ENCODE measurements at places on chromosomes 7 and 10. TPM values are rescaled to one million over a fixed set of nuclear protein-coding genes. Genes with fewer than 3 reads are reported as not detected.

GRCh38 chr10:75987616-75988015, 556.2 kb downstream of the LRMDA start:
- no peak overlapping the region for H3K27ac ChIP-seq
- no peaks in the 10 kb centered on the region for H3K36me3 ChIP-seq
- H3K27me3 ChIP-seq = no peaks in the 10 kb centered on the region
- H3K4me1 ChIP-seq = peaks cover 5% of the 10 kb centered on the region
- peak; percentile 76 for DNase-seq

The DENND11 gene
- 7.6 TPM for total RNA-seq

The RBP4 gene
- 2.1 TPM for total RNA-seq

The WNT16 gene
- 0.29 TPM for total RNA-seq

- peak overlapping the region; percentile 40 for H3K27ac ChIP-seq
- H3K4me1 ChIP-seq = peaks cover 59% of the 10 kb centered on the region
- no peak overlapping the region for H3K4me3 ChIP-seq
- H3K27me3 ChIP-seq = no peaks in the 10 kb centered on the region
These were observed 72.4 kb upstream of the LOXL4 start for GRCh38 chr10:98340261-98340939.

DNA sequence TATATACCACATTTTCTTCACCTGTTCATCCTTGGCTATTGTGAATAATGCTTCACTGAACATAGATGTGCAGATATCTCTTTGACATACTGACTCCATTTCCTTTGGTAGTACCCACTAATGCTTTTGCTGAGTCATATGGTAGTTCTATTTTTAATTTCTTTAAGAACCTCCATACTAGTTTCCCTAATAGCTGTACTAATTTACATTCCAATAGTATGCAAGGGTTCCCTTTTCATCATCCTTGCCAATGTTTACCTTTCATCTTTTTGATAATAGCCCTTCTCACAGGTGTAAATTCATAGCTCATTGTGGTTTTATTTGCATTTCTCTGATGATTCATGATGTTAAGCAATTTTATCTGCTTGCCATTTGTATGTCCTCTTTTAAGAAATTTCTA, 159.9 kb downstream of the CALCR start:
- no peak for DNase-seq
- no peaks in the 10 kb centered on the region for H3K4me1 ChIP-seq
- no peaks in the 10 kb centered on the region for H3K27me3 ChIP-seq
- H3K36me3 ChIP-seq = no peaks in the 10 kb centered on the region
- no peak overlapping the region for H3K27ac ChIP-seq
- no peak overlapping the region for H3K4me3 ChIP-seq

DNA sequence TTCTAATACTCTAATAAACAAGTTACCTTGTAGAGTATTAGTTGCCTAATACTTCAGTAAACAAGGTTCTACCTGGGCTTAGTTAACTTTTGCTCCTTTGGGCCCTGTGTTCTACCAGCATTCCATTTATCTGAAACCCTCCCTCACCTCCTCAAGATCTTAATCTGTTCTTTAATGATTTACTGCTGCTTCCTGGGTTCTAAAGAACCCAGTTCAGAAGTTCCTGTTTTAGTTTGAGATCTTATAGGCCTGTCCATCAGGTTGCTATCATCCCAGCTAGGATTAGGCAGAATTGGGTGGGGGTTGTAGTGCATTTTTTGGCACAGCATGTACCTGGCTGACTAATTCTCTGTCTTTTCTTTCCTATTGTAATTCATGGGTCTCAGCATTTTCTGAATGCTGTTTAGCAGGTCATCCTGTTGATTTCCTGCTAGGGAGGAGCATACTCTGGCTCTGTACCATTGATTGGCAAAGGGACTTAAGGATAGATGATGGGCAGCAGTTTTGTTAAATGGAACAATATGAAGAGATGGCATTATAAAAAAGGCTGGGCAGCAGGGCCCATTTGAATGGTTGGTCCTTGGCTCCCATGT, 53.7 kb upstream of the TMEM248 start:
- no peaks in the 10 kb centered on the region for H3K36me3 ChIP-seq
- H3K27ac ChIP-seq = no peak overlapping the region
- no peaks in the 10 kb centered on the region for H3K27me3 ChIP-seq
- H3K4me3 ChIP-seq = no peak overlapping the region
- H3K4me1 ChIP-seq = no peaks in the 10 kb centered on the region

GRCh38 chr7:20140291-20141001, 76.7 kb downstream of the MACC1 start:
- no peak for DNase-seq
- H3K27me3 ChIP-seq = no peaks in the 10 kb centered on the region
- H3K4me3 ChIP-seq = no peak overlapping the region
- H3K36me3 ChIP-seq = no peaks in the 10 kb centered on the region
- peaks cover 2% of the 10 kb centered on the region for H3K4me1 ChIP-seq

- H3K27ac ChIP-seq = no peak overlapping the region
- no peak overlapping the region for H3K4me3 ChIP-seq
- H3K36me3 ChIP-seq = no peaks in the 10 kb centered on the region
These were observed 424.0 kb downstream of the EXOC4 start for GRCh38 chr7:133676805-133677370.

The CALML5 gene
- not detected for total RNA-seq

- peaks cover 6% of the 10 kb centered on the region for H3K4me1 ChIP-seq
- H3K27ac ChIP-seq = no peak overlapping the region
- no peak overlapping the region for H3K4me3 ChIP-seq
- H3K36me3 ChIP-seq = no peaks in the 10 kb centered on the region
These were observed 295.9 kb upstream of the ZNF32 start for GRCh38 chr10:43944381-43945093.

- H3K36me3 ChIP-seq = no peaks in the 10 kb centered on the region
- no peak for DNase-seq
- H3K27ac ChIP-seq = no peak overlapping the region
- H3K4me1 ChIP-seq = peaks cover 11% of the 10 kb centered on the region
These were observed 589 bp downstream of the ZNF488 start for GRCh38 chr10:47383261-47384147.

DNA sequence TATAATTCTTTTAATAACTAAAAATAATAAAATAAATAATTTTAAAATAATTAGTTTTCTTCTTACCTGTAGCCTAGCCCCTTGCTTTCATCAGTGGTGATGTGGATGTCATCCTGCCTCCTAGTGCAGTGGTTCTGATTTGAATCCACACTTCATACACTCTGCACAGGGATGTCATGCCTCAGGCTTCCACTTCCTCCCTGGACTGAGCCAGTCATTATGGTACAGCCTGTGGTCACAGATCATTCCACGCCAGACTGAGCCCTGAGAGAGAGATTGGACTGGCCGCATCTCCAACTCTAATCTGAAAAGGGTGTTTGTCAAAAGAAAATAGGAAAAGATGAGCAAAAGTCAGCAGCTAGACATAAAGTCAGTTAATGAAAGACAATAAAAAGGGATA, 436.2 kb upstream of the IGFBP3 start:
- DNase-seq = peak; percentile 32
- H3K36me3 ChIP-seq = no peaks in the 10 kb centered on the region
- H3K27me3 ChIP-seq = no peaks in the 10 kb centered on the region
- H3K4me3 ChIP-seq = no peak overlapping the region
- peaks cover under 1% of the 10 kb centered on the region for H3K4me1 ChIP-seq

The SFMBT2 gene
- under 0.01 TPM for total RNA-seq

GRCh38 chr7:129168231-129169021, 20.0 kb upstream of the SMO start:
- no peaks in the 10 kb centered on the region for H3K36me3 ChIP-seq
- H3K27me3 ChIP-seq = peaks cover 17% of the 10 kb centered on the region
- no peak overlapping the region for H3K27ac ChIP-seq
- DNase-seq = peak; percentile 80
- peaks cover 6% of the 10 kb centered on the region for H3K4me1 ChIP-seq
- peak overlapping the region; percentile 71 for H3K4me3 ChIP-seq

- peak within 1 kb of the TSS; percentile 80 for H3K27ac ChIP-seq
- peak within 1 kb of the TSS; percentile 86 for H3K4me3 ChIP-seq
- peak; percentile 93 for DNase-seq
- no peaks in the 10 kb centered on the region for H3K27me3 ChIP-seq
- H3K4me1 ChIP-seq = peaks cover 20% of the 10 kb centered on the region
These were observed at the start of gene ZC3HAV1 for GRCh38 chr7:139109188-139109982. Gene ZC3HAV1 (minus strand): TSS chr7:139109720. CDS start chr7:139109331, 389 bp downstream.

DNA sequence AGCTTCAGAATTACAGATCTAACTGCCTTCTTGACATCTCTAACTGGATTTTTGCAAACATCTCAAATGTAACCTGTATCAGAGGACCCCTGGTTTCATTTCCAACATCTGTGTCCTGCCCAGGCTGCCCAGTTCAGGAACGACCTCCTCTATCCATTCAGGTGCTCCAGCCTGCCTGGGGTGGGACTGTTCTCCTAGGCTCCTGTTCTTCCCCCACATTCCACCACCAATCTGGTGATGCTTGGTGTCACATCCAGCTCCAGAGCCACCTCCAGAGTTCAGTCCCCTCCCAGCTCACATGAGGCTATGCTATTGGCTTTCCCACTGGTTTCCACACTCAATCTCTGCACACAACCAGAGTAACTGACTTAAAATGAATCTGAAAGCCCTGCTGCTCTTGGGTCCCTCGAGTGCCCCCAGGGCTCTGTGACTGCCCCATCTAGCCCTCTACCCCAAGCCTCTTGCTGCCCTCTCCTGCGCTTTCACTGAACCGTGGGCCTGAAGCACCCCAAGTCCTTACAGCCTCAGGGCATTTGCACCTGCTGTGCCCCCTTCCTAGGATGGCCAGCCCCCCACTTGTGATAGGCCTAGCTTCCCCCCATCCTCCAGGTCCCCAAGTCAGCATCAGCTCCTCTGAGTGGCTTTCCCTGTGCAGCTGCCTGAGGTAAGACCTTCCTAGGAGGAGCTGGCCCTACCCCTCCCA, 46.1 kb downstream of the PPIF start:
- peaks cover 22% of the 10 kb centered on the region for H3K36me3 ChIP-seq
- no peaks in the 10 kb centered on the region for H3K27me3 ChIP-seq
- no peak overlapping the region for H3K27ac ChIP-seq

All from osteoblast (primary cell).